Caki2 (cell line): ENCODE measurements at places on chromosomes 5 and 9. TPM values are rescaled to one million over a fixed set of nuclear protein-coding genes. Genes with fewer than 3 reads are reported as not detected.
A peak's percentile ranks its signal among the peaks of the same experiment; 100 is the strongest.

The PCDHGA10 gene
- 0.14 TPM in 1 of 2 replicates, not detected in the other for total RNA-seq

The MYMK gene
- total RNA-seq: not detected in 2 replicates

DNA sequence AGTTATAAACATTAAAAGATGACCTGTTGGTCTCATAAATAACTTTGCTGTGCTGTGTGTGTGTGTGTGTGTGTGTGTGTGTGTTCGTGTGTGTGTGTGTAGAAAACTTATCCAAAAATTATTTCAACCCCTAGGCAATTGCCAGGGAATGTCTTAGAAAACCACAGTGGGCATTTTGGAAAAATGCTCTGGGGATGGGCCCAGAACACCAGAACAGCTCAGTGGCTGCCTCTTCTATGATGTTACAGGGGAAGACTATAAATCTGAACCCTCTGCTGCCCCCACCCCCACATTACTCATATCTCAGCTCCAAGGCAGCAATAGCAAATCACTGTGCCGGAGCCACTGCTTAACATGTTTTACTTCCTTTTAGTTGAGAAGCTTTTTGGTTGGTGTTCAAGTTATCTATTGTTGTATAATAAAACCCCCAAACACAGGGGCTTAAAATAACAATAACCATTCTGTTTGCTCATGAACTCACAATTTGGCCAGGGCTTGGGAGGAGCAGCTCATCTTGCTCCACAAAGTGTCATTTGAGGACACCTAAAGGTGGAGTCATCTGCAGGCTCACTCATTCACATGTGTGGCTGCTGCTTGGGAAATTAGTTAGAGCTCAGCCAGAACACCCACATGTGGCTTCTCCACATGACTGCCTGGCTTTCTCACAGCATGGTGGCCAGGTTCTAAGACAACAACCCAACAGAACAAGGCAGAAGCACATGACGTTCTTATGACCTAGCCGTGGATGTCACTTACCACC lies 40.4 kb downstream of the ACTBL2 start:
- peak; percentile 73 for DNase-seq

GRCh38 chr9:134643222-134643671 lies 1.6 kb downstream of the COL5A1 start:
- DNase-seq: no peak

The COL27A1 gene
- 3.1 and 3.4 TPM in 2 replicates for total RNA-seq

The TXNDC8 gene
- not detected in 2 replicates for total RNA-seq

The FAM81B gene
- total RNA-seq: not detected in 2 replicates

The GDNF gene
- total RNA-seq: not detected in 2 replicates

The DMRTA1 gene
- total RNA-seq: 6.0 and 7.3 TPM in 2 replicates

The CXCL14 gene
- not detected in 2 replicates for total RNA-seq

The NME5 gene
- not detected in 2 replicates for total RNA-seq

DNA sequence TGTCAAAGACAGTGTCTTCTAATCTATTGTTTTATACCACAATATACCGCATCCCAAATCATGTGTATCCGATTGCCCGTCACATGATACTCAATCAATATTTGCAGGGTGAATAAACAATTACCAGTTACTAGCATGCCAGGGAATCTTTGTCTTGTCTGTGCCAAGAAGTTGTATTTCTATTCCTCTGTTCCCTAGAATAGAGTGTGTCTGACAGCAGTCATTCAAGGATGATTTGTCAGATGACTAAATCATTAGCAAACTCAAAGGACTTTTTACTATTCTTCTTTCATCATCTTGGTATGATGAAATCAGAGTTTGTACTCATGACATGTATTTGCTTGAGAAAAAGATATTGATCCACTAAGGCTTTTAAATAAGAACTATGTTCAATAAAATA lies 348.8 kb downstream of the HTR1A start:
- DNase-seq: no peak

The ELAVL2 gene
- total RNA-seq: 0.35 and 0.74 TPM in 2 replicates

GRCh38 chr9:91126761-91127445 lies 234.8 kb downstream of the AUH start:
- DNase-seq: no peak

DNA sequence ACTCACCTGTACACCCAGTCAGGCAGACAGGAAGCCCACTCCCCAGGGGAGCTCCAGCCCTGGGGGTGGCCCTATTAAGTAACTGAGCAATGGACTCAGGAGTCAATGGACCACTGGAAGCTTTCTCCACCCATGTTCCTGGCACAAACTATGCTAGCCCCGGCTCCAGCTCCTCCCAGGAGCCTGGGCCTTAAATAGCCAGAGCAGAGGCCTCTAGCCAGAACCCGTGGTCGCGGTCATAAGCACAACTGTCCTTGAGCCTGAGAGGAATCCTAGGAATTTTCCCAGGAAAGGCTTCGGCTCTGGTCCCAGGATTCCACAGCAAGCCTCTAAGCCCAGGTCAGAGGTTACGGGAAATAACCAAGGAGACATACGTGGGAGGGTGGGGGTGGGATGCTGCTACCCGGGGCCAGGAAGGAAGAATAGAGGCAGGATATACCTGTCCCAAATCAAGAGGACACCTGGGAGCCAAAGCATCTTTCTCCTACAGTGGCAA lies 5.5 kb downstream of the SEPTIN8 start:
- peak; percentile 47 for DNase-seq

The ANKRD18B gene
- 0.58 and 3.5 TPM in 2 replicates for total RNA-seq

DNA sequence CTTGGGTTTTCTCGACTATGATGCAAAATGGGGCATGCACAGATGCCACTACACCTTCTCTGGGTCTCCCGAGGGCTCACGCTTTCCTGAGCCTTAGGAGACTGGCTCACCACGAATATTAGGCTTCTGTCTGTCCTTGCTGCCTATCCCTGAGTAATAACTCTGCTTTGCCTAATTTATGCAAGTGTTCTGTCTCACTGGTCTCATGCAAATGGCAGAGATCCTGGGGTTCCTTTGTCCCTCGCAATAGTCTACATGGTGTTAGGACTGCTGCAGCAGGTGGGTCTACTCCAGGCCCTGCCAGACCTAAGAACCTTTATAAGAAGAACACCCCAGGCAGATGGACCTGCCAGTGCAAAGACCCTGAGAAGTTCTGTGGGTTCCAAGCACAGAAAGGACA lies 72.3 kb upstream of the HRH2 start:
- DNase-seq: no peak

DNA sequence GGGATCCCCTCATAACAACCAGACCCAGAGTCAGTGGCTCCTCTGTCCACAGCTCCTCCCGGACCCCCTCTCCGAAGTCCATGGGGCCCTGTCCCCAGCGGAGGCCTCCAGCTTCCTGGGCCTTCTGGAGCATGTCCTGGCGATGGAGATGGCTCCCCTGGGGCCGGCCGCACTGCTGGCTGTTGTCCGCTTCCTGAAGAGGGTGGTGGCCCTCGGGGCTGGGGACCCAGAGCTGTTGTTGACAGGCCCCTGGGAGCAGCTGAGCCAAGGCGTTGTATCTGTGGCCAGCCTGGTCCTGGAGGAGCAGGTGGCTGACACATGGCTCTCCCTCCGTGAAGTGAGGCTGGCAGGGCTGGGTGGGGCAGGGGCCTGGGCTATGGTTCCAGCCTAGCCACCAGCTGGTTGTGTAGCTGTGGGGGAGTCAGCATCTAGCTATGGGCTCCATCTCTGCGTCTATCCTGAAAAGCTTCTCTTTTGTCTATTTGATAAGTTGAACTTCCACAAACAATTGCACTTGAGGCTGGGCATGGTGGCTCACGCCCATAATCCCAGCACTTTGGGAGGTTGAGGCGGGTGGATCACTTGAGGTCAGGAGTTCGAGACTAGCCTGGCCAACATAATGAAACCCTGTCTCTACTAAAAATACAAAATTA lies 4.7 kb downstream of the ADGRD2 start:
- no peak for DNase-seq

- no peak for DNase-seq
These were observed 60.2 kb downstream of the CRB2 start for GRCh38 chr9:123416176-123416575.

The SARDH gene
- total RNA-seq: 7.6 and 13.0 TPM in 2 replicates

The BRINP1 gene
- total RNA-seq: 3.7 and 6.7 TPM in 2 replicates

DNA sequence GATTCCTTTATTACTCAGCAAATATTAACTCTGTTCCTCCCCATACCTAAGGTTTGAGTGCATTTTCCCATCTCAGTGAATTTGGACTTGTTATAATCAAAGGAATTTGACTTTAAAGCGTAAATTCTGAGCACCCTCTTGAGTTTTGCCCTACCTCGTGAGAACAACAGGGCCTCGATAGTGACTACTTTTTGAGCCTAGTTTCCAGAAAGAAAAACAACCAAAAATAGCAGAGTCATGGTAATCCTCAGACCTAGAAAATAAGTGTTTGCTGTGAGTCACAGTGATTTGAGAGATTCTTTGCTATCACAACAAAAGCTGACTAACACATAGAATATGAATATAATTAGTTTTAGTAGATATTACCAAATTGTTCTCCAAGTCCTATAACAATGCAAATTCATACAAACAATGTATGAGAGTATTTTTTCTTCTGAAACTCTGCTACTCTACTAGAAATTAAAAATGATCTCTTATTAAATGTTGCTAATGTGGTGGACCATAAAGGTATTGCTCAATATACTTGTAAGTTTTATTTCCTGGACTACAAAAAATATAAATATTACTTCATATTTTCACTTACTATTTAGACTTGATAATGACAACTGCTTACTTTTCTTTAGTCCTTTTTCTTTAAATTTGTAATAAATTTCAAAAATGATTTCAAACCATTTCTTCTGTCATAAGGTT lies 759.7 kb downstream of the BRINP1 start:
- peak; percentile 62 for DNase-seq

GRCh38 chr5:21910731-21911130 lies 942.4 kb downstream of the CDH12 start:
- no peak for DNase-seq

GRCh38 chr9:120441426-120442307 lies 138.3 kb downstream of the CDK5RAP2 start:
- DNase-seq: no peak

GRCh38 chr9:131237931-131238401 lies 38.3 kb downstream of the FAM78A start:
- DNase-seq: no peak

DNA sequence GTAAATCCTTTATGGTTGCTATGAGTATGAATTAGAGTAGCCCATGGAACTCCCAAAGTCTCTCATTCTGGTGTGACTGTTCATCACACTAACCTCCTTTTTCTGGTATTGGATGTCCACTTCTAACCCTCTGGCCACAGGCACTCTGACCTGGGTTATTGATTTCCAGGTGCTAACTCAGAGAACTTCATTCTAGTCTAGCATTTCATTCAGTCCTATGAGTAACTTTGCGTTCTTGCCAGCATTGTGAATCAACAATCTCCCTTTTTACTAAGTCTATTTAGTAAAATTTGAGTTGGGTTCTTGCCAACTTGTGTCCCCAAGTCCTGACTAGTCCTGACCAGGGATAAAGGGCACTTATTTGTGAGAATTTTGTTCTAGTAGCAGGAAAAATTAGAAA lies 103.5 kb downstream of the SNX18 start:
- no peak for DNase-seq

DNA sequence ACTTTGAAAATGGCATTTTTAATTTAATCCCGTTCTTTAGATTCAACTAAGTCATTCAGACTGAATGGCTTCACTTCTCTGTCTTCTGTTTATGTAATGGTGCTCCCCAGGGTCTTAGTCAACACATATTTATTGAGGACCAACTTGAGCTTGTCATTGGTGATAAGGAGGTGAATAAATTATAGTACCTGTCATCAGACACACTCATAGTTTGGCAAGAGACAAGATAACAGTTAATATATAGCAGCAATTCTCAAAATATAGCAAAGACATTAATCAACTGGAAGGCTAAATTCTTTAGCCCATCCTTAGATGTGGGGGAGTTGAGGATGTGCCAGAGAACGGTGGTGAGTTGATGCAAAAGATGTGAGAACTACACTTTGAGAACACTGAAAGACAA lies 78.4 kb downstream of the MACIR start:
- no peak for DNase-seq

The PCDHA10 gene
- 0.03 and 0.06 TPM in 2 replicates for total RNA-seq

GRCh38 chr5:27011274-27011673 lies 27.1 kb downstream of the CDH9 start:
- no peak for DNase-seq

DNA sequence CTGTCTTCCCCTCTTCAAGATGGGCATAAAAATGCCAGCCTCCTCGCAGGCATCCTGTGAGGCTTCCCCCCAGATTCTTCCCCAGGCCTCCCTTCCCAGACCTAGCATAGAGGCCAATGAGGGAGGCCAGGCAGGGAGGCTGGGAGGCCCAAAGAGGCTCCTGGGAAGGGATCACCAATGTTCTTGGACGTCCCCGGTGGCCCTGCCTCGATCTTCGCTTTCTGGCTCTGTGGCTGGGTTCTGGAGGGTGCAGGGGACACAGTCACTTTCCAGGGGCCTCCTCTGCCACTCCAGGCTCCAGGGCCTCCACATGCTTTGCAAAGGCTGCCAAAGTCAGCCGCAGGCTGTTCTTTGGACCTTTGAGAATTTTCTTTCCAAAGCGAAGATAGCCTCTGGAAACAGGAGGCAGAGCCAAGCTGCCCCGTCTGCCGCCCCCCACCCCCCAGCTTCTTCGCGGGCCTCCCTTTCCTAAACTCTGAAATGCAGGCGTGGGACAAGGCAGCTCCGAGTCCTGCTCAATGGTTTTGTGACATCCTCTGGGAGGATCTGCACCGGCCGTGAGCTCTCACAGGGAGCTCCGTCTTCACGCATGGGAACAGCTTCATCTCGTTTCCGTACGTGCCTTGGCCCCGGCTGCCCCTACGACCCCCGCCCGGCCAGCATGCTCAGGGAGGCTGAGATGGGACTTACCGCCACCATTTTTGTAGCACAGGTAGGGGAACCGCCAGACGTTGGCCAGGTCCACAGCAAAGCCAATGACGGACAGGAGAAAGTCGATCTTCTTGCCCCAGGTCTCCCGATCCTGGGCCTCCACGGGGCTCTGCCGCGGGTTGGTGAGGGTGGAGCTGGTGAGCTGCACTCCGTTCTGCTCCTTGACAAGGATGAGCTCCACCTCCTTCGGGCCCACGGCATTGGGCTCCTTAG lies 2.8 kb downstream of the SLC6A3 start:
- DNase-seq: no peak

The GARIN3 gene
- not detected in 2 replicates for total RNA-seq

The TAF11L4 gene
- not detected in 2 replicates for total RNA-seq

DNA sequence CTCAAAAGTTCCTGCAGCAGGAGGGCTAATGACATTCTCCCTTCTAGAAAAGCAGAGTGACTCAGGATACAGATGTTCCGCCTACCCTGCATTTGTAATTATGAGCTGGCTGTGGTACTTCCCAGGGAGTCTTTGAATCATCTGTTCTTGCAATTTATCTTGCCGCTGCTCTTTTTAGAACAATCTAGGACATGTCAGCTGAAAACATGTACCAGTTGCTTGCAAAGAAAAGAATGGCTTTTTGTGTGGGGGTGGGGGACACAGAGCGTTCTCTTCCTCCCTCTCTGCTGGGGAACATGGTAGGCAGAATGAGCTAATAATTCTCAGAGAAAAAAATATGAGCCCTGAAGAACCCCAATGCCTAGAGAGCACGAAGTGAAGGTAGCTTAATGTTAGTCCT lies 51.7 kb upstream of the TUT7 start:
- DNase-seq: peak; percentile 77

The AK8 gene
- 0.58 and 2.6 TPM in 2 replicates for total RNA-seq

GRCh38 chr5:131379723-131380122 lies 115.9 kb downstream of the CDC42SE2 start:
- DNase-seq: peak; percentile 75

The C1QTNF3 gene
- total RNA-seq: 0.74 TPM in 1 of 2 replicates, not detected in the other

The FAM163B gene
- total RNA-seq: not detected in 2 replicates

The MARVELD2 gene
- 4.1 and 5.4 TPM in 2 replicates for total RNA-seq

The HDAC3 gene
- 89.9 and 114 TPM in 2 replicates for total RNA-seq

- no peak for DNase-seq
These were observed 587.0 kb upstream of the GRAMD2B start for GRCh38 chr5:125836256-125836655.
